Uterus (tissue), 4 donors: ENCODE measurements at places on chromosomes 1 and 21.

GRCh38 chr1:11479375-11479979 lies 522 bp downstream of the DISP3 start:
- no peak for DNase-seq

- DNase-seq = no peak
These were observed 91.9 kb upstream of the PLXNA2 start for GRCh38 chr1:208336137-208336518.

GRCh38 chr1:191558379-191558778 lies 599.9 kb upstream of the RGS18 start:
- no peak for DNase-seq

GRCh38 chr21:41678924-41679318 lies 87.9 kb downstream of the RIPK4 start:
- peak; percentile 62 for DNase-seq

- no peak for DNase-seq
These were observed 151.2 kb downstream of the OMA1 start for GRCh38 chr1:58395355-58395754.

GRCh38 chr1:168490306-168490705 lies 53.5 kb downstream of the XCL2 start:
- DNase-seq = no peak

- DNase-seq = no peak
These were observed 9.5 kb upstream of the NDUFS5 start for GRCh38 chr1:39016604-39017171.

GRCh38 chr1:65440915-65441314 lies 20.4 kb downstream of the LEPR start:
- no peak for DNase-seq

DNA sequence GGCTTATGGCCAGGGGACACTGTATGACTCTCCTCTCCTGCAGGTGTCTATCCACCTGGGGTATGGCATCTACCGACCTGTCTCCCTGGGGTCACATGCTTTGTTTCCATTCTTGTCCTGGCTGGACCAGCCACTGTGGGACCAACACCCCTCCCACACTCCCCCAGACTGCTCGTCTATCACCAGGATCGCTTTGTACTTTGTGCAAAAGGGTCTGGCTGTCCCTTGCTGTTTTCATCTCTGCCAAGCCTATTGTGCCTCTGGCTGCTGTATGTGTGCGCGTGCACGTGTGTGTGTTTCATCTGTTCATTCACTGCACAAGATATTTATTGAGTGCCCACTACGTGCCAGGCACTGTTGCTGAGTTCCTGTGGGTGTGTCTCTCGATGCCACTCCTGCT lies 25.5 kb downstream of the ETNK2 start:
- DNase-seq = no peak

- DNase-seq = no peak
These were observed 377.8 kb downstream of the USH2A start for GRCh38 chr1:216045400-216045799.

DNA sequence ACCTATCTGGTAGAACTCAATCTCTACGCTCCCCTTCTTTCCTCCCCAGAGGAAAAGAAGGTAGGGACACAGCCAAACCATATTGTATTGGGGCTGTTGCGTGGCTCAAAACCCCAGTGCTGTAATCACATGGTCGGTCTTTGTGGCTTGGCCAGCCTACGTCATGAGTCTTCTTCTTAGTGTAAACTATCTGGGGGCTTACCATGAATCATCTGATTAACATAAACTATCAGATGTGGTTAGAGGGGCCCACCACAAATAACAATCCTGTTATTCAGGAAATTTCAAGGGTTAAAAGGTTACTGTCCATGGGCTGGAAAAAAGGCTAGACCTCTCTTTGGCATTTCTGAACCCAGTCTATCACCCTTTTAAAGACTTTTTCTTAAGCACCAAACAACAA lies 49.5 kb upstream of the GPR52 start:
- DNase-seq = no peak

DNA sequence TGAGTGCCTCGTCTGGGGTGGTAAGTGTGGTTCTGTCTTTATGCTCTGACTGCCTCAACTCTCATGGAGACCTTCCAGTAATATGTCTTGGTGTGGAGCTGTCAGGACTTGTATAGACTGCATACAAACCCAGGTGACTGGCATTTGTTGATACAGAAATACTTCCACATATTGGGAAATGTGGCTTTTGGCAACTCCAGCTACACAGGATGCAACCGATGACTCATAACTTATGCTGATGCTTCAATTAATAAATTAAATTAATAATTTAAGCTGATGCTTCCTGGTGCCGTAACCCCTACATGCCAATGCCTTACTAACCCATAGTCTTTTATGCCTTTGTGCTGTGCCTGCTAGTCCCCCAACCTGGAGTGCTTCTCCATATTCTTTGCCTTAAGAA lies 72.3 kb upstream of the ARTN start:
- no peak for DNase-seq

GRCh38 chr1:193111641-193112090 lies 6.5 kb upstream of the GLRX2 start:
- DNase-seq = peak; percentile 42

GRCh38 chr1:43547538-43548072 lies 16.9 kb downstream of the PTPRF start:
- DNase-seq = no peak

DNA sequence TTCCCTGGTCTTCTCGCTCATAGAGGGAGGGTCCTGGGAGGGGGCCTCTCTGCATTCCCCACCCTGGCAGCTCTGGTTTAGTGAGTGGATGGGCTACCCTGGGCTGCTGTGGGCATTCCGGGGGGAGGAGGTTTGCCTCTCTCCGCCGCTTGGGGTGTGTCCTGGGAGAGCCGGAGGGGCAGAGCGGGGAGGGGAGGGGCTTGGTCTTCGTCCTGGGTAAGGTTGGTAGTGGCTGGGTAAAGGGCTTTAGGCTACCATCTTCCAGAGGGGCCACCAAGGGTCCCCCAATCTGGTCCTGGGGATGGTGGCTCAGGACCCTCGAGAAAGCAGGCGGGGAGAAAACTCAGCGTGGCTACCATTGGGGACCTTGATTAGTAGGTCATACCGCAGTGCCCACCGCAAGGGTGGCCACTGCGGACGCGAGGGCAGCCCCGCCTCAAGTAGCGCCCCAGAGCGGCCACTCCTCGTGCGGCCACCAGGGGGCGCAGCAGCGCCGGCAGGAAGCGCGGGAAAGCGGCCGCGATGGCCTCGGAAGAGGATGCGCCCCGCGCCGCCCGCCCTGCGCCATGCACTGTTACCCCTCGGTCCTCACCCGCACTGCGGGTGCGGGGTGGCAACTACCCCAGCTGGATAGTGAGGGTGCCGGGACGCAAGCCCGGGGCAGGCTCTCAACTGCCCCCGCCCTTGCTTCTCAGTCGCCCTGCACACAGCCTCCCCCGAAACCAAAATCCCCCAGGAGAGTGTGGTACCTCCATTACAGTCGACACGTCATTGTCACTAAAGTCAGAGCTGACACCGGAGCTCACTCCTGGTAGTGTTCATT lies 44.1 kb upstream of the SLC25A33 start:
- peak; percentile 25 for DNase-seq

- no peak for DNase-seq
These were observed 57.8 kb downstream of the ZNF281 start for GRCh38 chr1:200351826-200352549.

- no peak for DNase-seq
These were observed 15.0 kb upstream of the NEK7 start for GRCh38 chr1:198141668-198142351.

DNA sequence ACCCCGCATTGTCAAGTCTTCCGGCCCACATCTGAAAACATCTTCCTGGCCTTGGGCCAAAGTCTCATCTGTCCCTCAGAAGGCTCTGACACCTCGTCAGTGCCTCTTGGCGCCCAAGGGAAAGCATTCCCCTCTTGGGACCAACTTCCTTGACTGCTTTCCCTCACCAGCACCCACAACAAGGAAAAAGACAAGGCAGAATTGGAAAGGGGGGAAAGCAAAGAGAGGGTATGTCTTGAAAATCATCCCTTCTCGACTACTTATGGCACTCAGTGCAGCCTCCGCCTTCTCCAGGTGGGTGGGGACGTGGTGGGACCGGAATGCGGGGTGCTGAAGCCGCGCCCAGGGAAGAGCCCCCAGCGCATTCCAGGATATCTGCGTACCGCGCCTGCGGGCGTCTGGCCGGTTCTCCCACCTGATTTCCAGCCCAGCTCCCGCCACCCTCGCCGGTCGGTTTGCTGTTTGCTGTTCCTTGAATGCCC lies 554 bp upstream of the SLC39A1 start:
- peak; percentile 48 for DNase-seq

- DNase-seq = no peak
These were observed 8.5 kb downstream of the SLC26A9 start for GRCh38 chr1:205934788-205935187.

- DNase-seq = no peak
These were observed 603.7 kb upstream of the CAMK1G start for GRCh38 chr1:208979776-208980175.

DNA sequence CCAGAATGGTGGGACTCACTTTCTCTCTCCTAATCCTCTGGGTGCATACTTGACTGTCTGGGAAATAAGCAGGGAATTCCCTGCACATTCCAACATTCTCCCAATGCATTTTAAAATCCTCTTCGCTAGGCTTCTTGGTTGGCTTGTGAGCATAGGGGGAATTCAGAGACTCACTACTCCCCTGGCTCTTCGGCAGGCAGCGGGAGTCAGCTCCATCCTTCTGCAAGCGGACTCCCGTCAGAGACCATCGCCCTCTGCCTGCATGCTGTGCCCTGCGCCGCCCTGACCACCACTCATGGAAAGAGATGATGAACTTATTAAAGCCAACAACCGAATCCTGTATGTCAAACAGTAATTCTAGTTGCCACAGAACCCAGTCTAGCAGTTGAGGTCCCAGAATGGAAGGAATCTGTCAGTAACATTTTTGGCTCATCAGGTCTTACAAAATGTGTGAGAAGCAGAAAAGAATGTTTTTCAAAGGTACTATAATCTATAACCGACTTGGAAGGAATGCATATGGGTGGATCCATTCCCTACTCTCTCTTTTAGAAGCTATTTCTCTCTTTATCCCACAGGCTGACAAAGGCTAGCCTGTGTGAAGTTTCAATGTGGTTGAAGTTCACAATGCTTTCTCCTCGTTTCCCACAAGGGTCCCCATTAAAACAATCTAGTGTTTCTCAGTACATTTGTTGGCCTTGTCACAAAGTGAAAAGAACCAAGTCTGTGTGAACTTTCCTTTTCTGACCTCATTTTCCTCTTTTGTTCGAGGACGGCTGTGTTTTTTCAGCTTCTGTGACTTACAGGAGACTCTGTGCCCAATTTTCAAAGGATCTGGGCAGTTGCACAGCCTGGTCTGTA lies 119.1 kb upstream of the ADAR start:
- no peak for DNase-seq

DNA sequence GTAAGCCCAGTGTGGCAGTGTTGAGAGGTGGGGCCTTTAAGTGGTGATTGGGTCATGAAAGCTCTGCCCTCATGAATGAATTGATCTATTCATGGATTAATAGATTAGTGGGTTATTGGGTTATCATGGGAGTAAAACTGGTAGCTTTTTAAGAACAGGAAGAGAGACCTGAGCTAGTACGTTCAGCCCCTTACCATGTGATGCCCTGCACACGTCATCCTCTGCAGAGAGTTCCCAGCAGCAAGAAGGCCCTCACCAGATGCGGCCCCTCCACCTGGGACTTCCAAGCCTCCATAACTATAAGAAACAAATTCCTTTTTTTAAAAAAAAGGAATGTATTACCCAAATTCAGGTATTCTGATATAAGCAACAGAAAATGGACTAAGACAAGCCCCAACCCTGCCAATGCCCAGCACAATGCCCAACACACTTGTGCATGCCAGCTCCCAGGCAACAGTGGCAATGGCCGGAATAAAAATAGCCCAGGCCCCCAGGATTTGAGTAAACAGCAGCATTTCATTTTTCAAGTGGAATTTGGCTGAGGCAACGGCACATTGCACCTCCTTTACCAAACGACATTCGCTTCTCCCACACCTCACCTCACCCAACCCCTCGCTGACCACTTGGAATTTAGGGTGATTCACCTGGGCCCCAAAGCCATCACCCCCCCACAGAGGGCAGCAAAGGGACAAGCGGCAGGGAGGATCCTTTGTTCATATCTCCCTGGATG lies 215.9 kb downstream of the TOMM20 start:
- no peak for DNase-seq

GRCh38 chr1:35706846-35707600 lies 11.7 kb downstream of the C1orf216 start:
- DNase-seq = no peak

DNA sequence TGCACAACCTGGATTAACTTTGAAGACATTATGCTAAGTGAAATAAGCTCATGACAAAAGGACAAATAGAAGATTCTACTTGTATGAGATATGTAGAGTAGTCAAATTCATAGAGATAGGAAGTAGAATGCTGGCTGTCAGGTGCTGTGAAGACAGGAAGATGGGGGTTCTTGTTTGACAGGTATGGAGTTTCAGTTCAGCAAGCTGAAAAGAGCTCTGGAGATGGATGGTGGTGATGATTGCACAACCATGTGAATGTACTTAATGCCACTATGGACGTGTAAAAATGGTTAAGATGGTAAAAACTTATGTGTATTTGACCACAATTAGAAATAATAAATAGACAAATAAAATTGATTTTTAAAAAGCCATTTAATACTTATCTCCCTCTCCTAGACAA lies 169.8 kb upstream of the DUSP10 start:
- no peak for DNase-seq

- DNase-seq = no peak
These were observed 1.2 kb upstream of the HSPB7 start for GRCh38 chr1:16018749-16019643.

DNA sequence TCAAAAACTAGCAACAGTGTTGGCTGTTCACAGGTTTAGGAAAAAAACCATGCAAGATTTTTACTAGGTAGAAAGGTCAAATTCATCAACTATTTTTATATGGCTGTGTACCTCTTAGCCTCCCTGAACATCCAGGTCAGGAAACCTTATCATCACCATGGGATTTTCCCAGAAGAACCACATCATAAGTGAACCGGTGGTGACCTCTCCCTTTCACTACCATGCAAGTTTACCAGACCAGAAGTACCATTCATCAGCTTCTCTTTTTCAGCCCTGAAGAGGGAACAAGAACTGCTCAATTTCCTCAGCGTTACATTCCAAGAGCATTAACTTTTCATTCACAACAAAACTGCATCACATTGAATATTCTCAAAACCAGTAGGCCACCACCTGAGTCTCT lies 5.9 kb downstream of the SSBP3 start:
- no peak for DNase-seq
